ENCODE measurements at places on chromosomes 13 and 19. TPM values are rescaled to one million over a fixed set of nuclear protein-coding genes. Genes with fewer than 3 reads are reported as not detected.

DNA sequence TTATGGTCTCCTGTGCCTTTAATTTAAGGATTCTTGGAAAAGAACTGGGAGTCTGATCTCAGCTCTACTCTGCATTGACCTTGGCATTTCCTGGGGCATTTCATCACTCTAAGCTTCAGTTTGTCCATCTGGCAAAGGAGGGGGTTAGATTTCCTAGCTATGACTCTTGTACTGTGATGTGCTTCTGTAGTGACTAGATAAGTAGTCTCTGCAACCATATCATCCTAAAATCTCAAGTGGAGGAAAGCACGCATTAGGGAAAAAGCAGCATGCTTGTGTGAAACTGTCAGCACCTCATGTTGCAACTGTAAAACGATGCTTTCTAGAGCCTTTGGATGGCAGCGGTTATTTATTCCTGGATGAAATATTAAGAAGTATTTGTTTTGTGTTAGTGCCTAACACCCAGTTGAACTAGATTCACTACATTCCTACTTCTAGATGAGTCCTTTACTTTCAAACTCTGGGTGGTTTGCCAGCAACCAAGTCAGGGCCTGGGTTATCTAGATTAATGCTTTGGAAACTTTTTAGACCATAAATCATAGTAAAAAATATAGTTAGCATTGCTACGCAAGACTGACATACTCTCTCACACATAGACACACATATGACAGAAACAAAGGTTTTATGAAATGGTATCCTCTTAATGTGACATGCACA is 6.8 kb downstream of the WDFY2 start:
- no peak for DNase-seq

GRCh38 chr13:59281453-59281852 is 882.3 kb downstream of the DIAPH3 start:
- DNase-seq: no peak

DNA sequence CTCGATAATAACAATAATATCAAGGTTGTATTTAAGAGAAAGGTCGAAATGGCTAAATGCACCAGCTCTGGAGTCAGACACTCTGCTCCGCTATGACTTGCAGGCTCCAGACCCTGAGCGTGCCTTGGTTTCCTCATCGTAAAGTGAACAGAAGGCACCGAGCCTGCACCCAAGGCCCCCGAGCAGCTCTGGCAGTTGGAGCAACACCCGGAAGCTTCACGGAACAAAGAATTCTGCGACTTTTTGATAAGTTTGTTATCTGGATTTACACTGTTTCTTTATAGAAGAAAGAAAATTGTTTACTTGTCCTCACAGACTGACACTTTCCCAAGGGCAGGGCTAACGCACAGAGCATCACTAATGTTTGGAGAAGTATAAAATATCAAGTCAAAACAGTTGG is 4.4 kb downstream of the GRTP1 start:
- DNase-seq: no peak

OR7D2 gene
- not detected for total RNA-seq

DNA sequence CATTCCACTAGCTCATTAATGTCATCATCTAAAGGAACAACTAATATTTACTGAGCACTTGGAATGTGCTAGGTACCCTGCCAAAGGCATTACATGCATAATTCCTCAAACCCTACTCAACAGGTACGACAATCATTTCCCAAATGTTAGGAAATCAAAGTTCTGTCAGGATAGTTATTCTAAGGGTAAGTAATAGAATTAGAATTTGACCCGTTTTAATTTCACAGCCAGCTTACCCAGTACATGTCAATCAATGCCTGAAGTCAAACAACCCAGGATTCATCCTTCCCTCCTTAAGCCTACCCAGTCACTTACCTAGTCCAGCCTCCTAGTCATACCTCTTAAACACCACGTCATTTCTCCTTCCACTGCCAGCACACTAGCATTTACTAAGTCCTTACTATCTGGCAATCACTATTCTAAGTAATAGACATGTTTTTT is 2.4 kb downstream of the LNX2 start:
- DNase-seq: no peak

FBXO27 gene
- not detected for total RNA-seq
